ENCODE measurements at places on chromosomes 2 and 18.
A peak's percentile ranks its signal among the peaks of the same experiment; 100 is the strongest.

DNA sequence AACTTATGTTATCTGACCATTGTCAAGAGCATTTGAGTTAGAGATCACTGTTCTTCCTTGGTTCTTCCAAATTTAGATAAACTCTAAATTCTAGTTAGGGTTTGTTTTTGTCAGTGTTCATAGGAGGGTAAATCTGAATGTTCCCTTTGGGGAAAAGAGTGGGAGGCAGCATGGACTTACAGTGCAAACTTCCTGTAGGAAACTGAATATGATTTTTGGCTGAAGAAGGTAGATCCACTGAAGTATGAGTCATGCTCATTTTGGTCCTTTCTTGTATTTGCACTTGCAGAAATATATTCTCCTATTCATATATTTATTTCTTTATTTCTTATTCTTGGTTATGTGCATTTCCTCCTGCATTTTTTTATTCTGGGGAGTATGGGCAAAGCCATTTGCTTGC, 27.3 kb downstream of the CCDC85A start:
- no peak for DNase-seq

- DNase-seq = no peak
Measured at GRCh38 chr2:88638743-88639142, 11.5 kb upstream of the EIF2AK3 start.

- no peak for DNase-seq
Measured at GRCh38 chr2:220396287-220396686, 768.9 kb downstream of the SLC4A3 start.

DNA sequence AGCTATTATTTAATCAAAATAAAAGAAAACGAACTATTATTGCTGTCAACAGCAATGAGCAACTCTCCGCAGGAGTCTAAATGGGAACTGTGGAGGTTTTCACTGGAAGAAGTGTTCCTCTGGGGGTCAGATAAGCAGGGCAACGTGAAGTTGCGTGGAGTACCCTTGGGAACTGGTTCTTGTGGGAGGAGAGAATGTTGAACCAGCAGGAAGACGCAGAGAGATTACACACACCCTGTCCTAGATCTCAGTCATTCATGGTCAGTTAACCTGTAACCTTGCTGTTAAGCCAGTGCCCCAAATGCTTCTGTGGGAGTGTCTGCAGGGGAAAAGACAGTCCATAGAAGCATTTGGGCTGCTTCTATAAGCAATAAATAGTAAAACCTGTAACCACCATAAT, 20.4 kb upstream of the CABLES1 start:
- no peak for DNase-seq

- DNase-seq = no peak
Measured at GRCh38 chr2:73141896-73142295, 29.1 kb upstream of the RAB11FIP5 start.

DNA sequence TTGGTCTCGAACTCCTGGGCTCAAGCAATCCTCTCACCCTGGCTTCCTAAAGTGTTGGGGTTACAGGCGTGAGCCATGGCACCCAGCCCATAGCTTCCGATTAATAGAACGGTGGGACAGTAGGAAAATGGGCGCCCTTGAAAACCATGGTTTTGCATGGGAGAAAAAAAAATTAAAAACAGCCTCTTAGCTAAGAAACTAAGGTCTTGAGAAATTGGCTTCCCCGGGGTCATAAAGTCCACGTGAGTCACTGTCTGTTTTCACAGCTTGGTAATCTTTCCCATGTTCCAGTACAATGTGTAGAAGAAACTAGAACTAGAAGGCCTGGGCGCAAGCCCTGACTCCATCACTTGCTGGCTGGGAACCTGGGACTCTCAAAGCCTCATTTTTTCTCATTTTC, 20.7 kb downstream of the B3GNT2 start:
- no peak for DNase-seq

GRCh38 chr2:21461754-21462240, 338.0 kb downstream of the TDRD15 start:
- DNase-seq = no peak

GRCh38 chr2:120342446-120342845, 3.5 kb upstream of the INHBB start:
- peak; percentile 92 for DNase-seq

DNA sequence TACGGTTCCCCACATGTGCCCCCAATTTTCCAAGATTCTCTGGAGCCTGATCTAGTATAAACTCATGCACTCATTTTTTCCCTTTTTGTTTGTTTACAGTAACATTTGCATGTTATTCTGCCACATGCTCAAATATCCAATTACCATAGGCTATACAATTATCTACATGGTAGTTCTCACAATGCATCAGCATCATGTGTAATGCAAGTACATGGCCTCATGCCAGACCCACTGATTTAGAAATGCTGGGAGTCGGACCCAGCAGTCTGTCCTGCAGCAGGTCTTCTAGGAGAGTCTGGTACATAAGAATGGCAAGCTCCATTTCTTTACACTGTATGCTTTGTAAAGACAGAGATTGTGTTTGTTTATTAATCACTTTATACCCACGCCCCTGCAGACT, 107.7 kb downstream of the CBLN2 start:
- no peak for DNase-seq

- DNase-seq = no peak
Measured at GRCh38 chr2:28955467-28955866, 25.6 kb upstream of the TOGARAM2 start.

DNA sequence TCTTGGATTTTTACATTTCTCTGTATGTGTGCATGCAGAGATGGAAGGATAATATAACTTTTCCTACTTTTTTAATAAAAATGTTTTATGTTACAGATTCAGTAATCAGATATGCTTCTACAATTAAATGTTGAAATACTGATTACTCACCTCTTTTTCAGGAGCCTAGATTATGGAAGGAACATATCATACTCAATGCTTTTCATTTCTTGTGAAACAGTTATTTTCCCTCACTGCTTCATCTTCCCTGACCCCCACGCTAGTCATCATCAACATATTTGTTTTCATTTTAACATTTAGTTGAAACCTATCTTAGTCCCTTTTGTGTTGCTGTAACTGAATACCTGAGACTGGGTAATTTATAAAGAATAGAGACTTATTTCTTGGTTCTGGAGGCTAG, 190.7 kb downstream of the WDR7 start:
- no peak for DNase-seq

GRCh38 chr2:182299632-182300031, 127.2 kb downstream of the PDE1A start:
- no peak for DNase-seq

GRCh38 chr2:58571181-58571852, 330.2 kb upstream of the FANCL start:
- DNase-seq = peak; percentile 80

- DNase-seq = no peak
Measured at GRCh38 chr2:60028849-60029565, 524.4 kb downstream of the BCL11A start.

GRCh38 chr2:215881582-215881981, 131.8 kb downstream of the MREG start:
- DNase-seq = no peak

DNA sequence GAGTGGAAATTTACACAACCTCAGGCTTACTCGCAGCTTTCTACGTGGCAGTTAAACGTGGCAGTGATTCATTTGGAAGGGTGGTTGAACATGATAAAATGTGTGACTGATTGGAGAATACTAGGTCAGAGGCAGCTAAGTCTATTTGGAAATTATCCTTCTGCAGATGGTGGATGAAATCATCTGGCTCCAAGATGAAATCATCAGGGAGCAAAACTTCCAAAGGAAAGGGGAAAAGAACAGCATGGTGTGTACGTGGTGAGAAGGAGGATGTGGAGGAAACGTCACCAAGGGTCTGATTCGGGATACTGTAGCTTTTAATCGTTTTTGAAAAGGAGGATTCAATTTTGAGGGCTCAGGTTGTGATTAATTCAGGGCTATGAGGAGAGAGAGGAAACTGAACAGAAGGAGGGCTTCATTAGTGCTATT, 47.9 kb downstream of the COL3A1 start:
- DNase-seq = no peak

GRCh38 chr2:167480986-167481309, 592.7 kb downstream of the XIRP2 start:
- DNase-seq = no peak

DNA sequence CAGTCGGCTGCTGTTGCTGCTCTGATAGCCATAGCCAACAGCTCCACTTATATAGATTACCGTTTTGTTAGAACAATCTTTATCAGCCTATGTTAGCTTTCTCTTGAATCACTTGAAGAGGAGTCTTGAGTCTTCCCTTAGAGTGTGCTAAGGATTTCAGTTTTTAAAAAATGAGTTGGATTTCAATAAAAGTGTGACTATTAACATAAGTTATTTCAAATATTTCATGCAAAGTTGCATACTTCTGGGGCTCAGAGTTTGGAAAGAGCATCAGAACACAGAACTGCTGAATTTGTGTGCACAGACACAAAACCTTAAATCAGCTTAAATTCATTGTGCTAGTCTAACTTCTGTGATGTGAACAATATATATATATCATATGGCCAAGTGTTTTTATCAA, 174.7 kb downstream of the MTX2 start:
- DNase-seq = no peak

DNA sequence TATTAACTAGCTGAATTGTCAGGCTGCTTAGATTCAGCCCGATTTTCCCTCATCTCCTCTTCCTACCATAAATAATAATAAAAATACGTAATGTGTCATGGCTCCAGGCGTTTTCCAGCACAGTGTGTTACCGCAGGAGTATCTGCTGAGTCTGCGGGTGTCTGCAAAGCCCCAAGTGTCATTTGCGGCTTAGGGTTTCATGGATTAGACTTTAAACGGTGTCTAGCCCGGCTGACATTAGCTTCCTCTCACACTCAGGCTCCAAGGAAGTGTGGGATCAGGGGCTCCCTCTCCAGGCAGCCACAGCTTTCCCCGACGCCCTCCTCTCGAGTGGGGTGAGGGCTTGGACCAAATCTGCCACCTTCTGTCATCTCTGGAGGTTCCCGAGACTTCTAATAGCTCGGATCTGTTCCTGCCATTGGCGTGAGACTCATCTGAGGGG, 14.1 kb upstream of the HOXD1 start:
- peak; percentile 62 for DNase-seq

DNA sequence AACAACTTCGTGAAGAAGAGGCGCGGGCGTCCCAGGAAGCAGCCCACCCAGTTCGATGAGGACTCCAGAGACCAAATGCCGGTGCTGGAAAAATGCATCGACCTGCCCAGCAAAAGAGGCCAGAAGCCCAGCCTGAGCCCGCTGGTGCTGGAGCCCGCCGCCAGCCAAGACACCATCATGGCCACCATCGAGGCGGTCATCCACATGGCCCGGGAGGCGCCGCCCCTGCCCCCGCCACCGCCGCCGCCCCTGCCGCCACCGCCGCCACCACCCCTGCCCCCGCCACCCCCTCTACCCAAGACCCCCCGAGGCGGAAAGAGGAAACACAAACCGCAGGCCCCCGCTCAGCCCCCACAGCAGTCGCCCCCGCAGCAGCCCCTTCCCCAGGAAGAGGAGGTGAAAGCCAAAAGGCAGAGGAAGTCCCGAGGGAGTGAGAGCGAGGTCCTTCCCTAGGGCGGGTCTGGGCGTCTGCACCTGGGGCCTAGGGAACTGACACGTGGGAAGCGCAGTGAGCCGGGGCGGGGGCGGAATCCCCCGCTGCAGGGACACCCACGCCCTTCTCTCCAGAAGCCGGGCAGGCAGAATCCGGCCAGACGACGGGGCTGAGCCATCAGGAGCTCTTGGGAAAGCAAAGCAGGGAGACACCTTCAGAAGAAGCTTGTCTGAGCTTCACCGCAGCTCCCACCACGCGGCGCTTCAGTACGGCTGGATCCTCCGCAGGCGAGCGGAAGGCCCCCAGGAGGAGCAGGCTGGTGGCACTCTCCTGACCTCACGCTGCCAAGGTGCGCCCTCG, 382.8 kb downstream of the SETBP1 start:
- no peak for DNase-seq

GRCh38 chr2:161165266-161165665, 5.0 kb downstream of the TANK start:
- no peak for DNase-seq

DNA sequence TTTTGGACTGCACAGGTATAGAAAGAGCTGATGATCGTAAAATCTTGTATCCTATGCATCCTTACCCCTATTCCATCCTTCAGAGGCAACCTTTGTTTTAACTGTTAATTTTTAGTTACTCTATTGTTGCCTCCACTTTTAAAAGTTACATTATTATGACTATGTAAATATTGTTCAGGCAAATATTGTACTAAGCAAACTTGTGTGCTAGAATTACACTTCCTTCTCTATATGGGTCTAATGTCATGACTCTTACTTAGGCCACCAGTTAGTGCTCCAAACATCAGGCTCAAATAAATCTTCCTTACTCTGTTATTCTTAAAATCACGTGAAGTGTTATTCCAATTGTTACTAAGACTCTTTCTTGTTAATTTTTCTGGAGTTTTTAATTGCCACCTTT, 47.4 kb upstream of the EMILIN2 start:
- no peak for DNase-seq

- no peak for DNase-seq
Measured at GRCh38 chr2:133462811-133463210, 105.5 kb downstream of the NCKAP5 start.

DNA sequence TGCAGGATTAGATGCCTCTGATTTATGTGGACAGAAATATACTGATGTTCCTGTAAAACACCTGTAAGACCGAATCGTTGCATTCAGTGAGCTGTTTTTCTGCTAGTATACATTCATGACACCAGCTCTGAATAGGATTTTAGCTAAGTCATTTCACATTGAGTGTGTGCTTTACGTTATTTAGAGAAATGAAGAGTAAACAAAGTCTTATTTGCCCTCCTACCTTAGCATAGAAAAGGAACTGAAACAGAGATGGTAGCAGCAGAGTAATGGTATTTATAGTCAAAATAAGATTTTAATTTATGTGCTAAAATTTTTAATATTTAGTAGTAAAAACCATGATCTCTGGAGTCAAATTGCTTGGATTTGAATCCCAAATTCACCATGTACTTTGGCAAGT, 168.0 kb downstream of the CERS6 start:
- no peak for DNase-seq

- no peak for DNase-seq
Measured at GRCh38 chr2:151786483-151786882, 41.7 kb downstream of the ARL5A start.

GRCh38 chr18:63339920-63340484, 20.4 kb upstream of the BCL2 start:
- DNase-seq = peak; percentile 43

- no peak for DNase-seq
Measured at GRCh38 chr2:11990576-11990975, 244.1 kb downstream of the LPIN1 start.

DNA sequence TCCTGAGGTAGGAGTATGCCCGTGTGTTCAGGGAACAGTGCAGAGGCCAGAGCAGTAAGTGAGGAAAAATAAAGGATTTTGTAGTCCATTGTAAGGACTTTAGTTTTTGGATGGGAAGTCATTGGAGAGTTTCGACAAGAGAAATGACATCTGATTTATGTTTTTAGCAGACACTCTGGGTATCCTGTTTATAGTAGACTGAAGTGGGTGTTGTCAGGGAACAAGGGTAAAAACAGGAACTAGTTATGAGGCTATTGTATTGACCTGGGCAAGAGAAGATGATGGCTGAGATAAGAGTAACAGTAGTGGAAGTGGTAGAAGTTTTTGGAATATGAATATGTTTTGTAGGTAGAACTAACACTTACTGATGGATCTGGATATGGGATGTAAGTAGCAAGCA, 59.8 kb downstream of the GTF2A1L start:
- DNase-seq = no peak

- DNase-seq = no peak
Measured at GRCh38 chr2:3338340-3338739, 39.3 kb downstream of the EIPR1 start.

Measured in WERI-Rb-1 (cell line).